ENCODE measurements at places on chromosomes 11 and 22. TPM values are rescaled to one million over a fixed set of nuclear protein-coding genes. Genes with fewer than 3 reads are reported as not detected.

- no peak for DNase-seq
These were observed 71.4 kb upstream of the B3GNT6 start for GRCh38 chr11:76962583-76963416.

DNA sequence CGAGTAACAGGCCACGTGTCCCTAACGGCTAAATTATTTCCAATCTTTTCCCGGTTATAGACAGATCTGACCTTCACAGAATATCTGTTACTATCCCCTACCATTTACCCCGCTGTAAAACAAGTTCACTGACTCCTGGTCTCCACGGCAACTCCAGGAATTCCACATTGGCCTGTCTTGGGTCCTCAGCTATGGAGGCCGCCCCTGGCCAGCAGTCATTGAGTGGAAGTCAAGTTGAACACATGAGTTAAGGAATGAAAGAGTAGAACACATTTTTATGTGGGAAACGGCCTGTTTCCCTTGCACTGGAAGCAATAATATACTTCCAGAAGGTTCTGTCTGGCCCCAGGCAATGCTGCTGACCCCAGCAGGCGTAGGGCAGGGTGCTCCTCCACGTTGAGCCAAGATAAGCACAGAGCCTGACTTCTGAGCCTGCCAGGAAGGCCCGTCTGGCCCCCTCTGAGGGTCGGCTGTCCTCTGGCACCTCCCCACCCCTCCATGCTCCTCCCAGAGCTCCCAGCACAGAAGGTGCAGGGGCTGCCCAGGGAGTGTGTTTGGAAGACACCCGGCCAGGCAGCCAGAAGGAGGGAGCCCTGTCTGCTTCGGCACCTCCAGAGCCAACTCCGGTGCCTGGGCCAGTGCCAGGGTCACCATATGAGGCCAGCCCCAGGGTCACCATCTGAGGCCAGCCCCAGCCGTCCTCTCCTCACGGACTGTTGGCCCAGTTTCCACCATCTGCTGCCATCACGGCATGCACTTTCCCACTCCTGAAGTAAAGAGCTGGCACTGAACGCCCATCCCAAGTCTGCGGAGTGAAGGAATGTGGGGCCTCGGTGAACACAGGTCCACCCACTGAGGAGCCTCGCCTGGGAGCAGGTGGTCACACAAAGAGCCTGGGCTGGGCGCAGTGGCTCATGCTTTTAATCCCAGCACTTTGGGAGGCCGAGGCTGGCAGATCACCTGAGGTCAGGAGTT is 813.2 kb downstream of the BRD1 start:
- peak; percentile 66 for DNase-seq

The UBE2L6 gene
- 15.8 TPM for total RNA-seq

DNA sequence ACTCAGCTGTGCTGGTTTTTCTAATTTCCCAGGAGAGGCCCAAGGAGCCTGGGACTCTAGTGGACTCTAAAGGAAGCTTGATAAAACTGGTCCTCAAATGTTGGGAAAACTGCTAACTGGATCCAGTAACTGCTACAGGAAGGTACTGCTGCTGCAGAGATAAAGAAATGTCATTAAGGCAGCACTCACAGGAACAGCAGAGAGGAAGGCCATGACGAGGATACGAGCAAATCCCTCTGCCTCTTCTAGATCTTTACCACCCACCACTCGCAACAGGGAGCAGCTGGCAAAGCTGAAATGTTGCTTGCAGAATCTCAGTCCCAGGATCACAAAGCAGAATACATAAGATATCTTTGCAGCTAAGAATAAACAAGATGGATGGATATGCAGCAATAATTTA is 23.5 kb downstream of the TTC28 start:
- DNase-seq, result no peak

The OR2AT4 gene
- total RNA-seq, result not detected

- peak; percentile 87 for DNase-seq
These were observed 15.4 kb downstream of the ARHGEF17 start for GRCh38 chr11:73323464-73323863.

The RFPL3 gene
- not detected for total RNA-seq

- peak; percentile 27 for DNase-seq
These were observed 2.4 kb downstream of the TPBGL start for GRCh38 chr11:75242722-75243600.

- DNase-seq, result no peak
These were observed 20.8 kb downstream of the TOB2 start for GRCh38 chr22:41425660-41426365.

DNA sequence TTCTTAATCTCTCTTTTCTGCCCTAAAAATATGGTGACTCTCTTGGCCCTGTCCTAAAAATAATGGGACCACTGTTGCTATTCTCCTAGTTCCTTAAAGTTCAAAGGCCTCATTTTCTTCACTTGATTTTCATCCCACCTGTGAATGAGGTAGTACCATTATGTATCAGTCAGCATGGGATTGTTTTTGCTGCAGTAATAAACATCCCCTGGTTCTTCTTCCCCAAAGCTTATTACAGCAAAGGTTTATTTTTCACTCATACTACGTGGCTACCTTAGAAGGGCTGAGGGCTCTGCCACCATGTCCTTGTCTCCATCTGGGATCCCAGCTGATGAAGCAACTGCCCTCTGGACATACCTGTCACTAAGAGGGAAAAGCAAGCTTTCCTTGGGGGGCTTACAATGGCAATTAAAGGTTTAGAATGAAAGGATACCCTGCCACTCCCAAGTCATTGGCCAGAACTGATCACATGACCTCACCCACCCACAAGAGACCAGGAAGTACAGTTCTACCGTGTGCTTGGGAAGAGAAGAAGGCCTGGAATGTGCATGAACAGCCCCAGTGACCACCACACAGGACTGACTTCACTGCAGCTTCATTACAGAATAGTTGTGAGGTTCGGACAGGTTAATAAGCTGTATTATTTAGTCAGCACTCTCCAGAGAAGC is 7.8 kb downstream of the TTC38 start:
- DNase-seq, result no peak

GRCh38 chr11:1225386-1226225 is 2.7 kb downstream of the MUC5B start:
- peak; percentile 70 for DNase-seq

- no peak for DNase-seq
These were observed 7.2 kb downstream of the FLI1 start for GRCh38 chr11:128701086-128701485.

The PYGM gene
- total RNA-seq, result 42.5 TPM

DNA sequence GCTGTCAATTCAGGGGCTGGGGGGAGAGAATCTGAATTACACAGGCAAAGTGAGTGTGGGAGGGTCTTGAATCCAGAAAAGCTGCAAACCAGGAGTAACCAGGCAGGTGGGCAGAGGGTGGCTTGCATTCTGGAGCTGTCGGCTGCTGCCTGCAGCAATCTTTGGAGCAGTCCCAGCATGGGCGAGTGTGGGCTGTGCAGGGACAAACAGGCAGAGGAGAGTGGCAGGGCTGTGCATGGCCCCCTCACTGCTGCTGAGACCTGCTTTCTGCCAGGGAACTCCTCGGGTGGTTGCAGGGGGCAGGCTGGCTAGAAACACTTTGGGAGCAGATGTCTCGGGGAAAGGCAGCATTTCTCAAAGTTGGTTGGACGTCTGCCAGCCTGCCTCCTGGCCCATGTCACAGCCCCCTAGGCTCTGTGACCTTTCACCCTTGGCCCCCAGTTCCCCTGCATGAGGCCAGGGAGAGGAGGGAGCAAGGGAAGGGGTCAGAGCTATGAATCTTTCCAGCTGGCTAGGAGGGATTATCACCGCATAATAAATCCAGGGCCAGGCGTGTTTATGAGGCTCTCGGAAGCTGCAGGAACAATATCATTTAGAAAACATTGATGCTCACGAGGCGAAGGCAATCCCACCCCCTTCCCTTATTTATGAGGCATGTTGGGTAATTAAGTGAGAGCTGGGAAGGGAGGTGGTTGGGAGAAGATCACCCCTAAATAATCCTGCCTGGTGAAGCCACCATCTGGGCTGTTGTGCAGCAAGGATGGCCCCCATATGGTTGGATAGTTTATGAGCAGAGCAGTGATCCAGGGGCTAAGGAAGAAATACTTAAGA is 212.3 kb upstream of the NCAM1 start:
- DNase-seq, result no peak

The GDPD4 gene
- total RNA-seq, result not detected

DNA sequence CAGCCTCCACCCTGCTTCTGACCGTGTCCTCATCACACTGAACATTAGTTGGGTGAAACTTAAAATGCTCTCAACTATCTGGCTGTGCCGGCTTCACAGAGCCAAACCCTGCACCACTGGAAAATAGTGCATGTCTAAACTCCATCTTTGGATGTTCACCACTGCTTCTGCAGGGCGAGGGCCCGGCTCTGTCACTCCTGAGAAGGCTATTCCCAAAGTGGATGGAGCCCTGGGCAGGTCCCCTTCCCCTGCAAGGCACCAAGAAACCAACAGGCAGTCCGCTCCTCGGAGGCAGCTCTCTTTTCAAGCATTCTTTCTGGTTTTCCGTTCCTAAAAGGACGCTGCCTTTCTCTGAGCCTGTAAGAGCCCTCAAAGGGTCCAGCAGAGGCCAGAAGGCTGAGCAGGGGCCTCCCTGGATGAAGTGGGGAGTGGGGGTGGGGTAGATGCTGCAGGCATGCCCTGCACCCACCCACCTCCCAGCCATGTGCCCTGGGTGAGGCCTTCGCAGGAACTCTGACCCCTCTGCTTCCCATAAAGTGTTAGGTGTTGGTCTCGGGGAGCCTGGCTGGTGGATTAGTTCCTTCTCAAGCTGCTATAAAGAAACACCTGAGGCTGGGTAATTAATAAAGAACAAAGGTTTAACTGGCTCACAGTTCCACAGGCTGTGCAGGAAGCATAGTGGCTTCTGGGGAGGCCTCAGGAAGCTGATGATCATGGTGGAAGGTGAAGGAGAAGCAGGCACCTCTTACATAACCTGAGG is 23.3 kb downstream of the LINC01488 start:
- peak; percentile 41 for DNase-seq

DNA sequence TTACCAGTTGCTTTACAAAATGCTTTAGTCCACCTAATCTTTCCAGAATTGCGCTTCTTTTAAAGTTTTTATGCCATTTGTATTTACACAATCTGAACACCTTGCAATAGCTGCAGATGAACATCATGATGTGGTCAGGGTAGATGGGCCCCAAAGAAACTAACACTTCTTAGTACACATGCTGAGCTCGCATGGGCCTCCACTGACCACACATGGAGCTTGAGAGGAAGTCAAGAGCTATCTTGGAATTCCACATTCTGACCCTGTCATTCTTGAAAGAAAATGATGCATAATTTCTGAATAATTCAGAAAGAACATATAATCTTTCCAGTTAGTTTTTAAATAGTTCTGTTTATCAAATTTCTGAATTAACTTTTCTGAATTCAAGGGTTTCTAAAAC is 7.7 kb downstream of the LIPT2 start:
- DNase-seq, result no peak

The ANGPTL5 gene
- total RNA-seq, result 1.9 TPM

The RIN1 gene
- 2.2 TPM for total RNA-seq

DNA sequence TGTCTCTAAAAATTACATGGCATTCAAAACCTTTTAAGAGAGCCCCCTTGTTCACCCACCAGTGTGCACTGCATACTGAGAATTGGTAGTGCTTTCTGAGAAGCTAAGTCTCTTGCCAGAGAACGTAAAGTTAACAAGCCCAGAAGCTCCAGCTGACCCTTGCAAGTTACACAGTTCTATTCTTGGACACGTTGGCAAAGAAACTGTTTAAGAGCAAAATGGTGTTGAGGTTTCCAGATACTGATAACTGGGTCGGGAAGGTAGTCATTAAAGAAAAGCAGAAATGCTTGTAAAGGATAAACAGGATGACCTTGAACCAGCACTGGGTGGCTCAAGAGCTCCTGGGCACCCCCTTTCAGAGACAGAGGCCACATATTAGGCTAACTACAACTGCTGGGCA is 284.8 kb downstream of the CADM1 start:
- DNase-seq, result no peak
